ENCODE measurements at places on chromosomes 2 and 18.

- no peak for DNase-seq
Measured at GRCh38 chr2:200380833-200381542, 74.5 kb downstream of the SPATS2L start.

DNA sequence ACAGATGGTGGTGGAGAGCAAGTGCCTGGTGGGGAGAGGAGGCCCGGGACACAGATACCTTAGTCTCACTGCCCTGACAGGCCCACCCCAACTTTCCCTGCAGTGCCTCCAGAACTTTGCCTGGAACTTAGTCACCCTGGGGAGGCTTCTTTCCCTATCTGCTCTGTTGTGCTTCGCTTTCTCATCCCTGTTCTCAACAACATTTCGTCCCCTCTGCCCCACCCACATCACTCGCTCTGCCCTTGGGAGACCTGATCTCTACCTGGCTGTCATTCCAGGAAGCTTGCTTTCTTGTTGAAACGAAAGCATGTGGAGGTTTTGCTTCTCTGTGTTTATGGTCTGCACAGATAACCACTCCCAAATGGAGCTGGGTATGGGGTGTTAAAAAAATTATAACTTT is 93.8 kb downstream of the PRKCE start:
- no peak for DNase-seq

DNA sequence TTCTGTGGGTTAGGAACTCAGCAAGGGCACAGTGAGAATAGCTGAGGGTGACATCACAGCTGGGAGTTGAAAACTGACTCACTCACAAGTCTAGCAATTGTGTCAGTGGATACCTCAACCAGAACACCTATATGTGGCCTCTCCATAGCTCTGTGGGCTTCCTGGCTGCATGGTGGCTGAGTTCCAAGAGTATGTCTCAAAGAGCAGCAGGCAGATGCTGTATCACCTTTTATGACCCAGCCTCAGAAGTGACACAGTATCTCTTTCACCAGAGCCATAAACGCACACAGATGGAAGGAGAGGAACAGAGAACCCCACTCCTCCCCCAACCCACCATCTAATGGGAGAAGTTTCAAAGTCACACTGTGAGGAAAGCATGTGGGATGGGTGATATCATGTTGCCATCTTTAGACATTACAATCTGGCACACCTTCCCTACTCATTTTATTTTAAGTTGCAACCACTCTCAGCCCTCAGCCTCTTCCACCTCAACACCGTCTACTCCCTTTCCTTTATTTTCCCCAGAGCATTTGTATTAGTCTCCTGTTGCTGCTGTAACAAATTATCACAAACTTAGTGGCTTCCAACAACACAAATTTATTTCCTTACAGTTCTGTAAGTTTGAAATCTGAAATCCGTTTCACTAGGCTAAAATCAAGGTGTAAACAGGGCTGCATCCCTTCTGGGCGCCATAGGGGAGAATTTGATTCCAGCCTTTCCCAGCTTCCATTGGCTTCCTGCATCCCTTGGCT is 134.6 kb upstream of the SPATS2L start:
- no peak for DNase-seq

GRCh38 chr2:41981417-41981816 is 66.4 kb upstream of the PKDCC start:
- DNase-seq, result no peak

DNA sequence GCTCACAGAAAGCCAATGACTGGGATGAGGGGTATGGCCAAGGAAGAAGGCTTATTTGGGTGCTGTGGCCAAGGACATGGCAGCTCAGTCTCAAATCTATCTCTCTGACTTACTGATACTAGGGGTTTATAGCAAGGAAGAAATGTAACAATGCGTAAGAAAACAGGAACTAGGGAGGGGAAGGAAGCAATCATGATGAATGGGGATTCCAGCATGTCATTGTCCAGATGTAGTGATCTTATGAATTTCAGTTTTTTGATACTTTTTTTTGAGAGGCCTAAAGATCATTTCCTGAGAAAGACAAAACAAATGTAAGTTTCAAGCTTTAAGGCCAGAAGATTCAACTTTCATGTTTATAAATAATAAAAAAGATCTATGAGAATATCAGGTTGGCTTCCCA is 298.6 kb upstream of the FAM98A start:
- no peak for DNase-seq

GRCh38 chr2:37507703-37508102 is 163.3 kb downstream of the QPCT start:
- no peak for DNase-seq

DNA sequence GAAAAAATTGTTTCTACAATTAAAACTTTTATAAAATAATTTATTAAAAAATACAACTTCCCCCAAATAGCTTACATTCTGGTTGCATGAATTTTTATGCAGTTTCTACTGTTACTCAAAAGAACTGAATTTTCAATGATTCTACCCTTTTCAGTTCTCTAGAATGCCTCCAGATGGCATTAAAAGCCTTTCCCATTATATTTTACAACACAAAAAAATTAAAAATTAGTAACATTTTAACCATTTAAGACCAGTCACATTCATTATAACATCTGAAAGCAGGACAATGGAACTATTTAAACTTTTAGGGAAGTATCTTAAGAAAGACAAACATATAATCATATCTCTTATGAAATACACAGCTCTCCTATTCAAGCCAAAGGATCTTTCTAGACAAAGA is 236.0 kb upstream of the REV1 start:
- no peak for DNase-seq

- DNase-seq, result no peak
Measured at GRCh38 chr2:41933585-41934320, 114.1 kb upstream of the PKDCC start.
